NT2/D1 (cell line): ENCODE measurements at places on chromosomes 12 and 14.

- no peak for DNase-seq
Observed at GRCh38 chr12:29103539-29103974, 45.5 kb upstream of the FAR2 start.

DNA sequence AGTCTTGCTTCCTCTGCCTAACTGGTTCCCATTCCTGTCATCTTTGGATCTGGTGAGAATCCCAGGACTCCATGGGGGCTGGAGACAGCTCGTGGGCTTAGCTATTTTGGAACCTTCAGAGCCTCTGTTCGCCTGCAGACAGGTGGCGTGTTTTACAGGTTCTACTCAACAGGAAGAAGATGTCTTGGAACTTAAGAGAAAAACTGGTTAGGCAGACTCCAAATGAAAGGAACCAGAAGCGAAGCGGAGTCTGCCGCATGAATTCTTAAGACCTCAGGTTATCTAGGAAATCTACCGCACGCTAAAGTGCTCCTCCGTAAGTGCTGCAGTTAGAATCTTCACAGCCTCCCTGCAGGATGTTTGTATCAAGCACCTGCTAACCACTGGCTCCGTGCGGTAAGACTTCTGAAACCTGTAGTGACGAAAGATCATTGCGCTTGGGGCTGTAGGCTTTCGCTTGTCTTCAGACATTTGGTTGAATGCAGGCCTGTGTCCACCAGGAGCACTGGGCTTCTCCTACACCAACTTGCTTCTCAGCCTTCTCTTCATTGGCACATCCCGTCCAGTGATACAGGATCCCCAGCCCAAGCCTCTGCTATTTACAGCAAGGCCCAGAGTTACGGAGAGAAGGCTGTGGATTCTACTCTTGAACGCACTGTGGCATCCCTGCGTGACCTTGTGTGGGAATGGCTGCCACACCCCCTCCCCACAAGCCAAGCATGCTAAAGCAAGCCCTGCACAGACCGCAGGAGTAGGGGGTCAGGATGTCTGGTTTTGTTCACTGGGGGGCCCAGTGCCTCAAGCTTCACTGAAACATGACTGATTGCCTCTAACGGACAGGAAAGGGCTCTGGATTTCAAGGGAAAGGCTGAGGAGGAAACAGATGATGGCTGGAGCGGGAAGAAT is 35.0 kb downstream of the ACADS start:
- DNase-seq: no peak

DNA sequence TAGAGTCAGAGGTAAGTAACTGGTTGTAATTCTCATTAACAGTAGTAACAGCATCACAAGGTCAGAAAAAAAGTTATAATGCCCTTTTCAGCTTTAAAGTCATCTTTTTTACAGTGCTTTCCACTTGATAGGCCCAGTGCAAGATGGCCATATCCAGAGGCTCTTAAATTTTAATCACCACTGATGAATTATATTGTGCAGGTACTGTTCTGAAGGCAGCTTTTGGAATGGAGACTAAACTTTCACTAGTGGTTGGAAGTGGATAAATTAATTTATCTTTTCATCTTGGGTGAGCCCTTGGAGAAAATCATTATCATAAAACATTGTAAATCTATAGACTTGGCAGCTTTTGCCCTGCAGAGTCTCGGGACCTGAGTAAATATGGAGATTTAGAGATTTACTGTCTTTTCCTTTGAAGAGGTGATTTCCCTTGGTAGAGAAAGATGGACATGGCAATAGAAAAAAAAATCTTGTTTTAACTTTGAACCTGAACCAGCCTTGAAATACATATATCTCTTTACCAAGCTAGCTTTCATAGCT is 969.1 kb upstream of the NOVA1 start:
- no peak for DNase-seq

GRCh38 chr12:56763753-56764657 is 881 bp downstream of the HSD17B6 start:
- no peak for DNase-seq

- DNase-seq: no peak
Observed at GRCh38 chr12:49019120-49019430, 499 bp upstream of the PRKAG1 start.

- DNase-seq: no peak
Observed at GRCh38 chr12:113396828-113397496, 6.7 kb downstream of the SDS start.

GRCh38 chr14:98548071-98548686 is 723.8 kb downstream of the BCL11B start:
- no peak for DNase-seq

DNA sequence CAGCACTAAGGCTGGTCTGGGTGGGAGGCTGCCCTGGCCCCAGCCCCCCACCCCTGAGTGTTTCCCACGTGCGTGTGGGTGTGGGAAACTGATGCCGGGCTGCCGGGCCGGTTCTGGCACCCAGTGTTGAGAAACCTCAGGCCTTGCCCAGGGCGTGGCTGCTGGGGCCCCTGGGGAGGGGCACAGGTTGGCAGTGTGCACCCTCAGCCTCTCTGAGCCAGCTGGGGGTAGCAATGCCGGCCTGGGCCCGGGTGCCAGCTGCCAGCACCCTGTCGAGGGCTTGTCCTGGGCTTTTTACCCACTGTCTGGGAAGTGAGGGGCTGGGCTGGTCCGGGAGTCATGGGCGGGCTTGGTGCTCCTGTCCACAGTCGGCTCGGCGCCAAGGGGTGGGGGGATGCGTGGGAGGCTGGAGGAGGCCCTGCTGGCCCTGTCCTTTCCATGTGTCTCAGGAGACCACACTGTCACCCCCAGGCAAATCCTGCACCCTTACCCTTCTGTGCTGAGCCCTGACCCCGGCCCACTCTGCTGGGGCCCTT is 15.7 kb downstream of the ASPG start:
- no peak for DNase-seq

- peak; percentile 70 for DNase-seq
Observed at GRCh38 chr12:27083861-27084394, 1.6 kb upstream of the C12orf71 start.

DNA sequence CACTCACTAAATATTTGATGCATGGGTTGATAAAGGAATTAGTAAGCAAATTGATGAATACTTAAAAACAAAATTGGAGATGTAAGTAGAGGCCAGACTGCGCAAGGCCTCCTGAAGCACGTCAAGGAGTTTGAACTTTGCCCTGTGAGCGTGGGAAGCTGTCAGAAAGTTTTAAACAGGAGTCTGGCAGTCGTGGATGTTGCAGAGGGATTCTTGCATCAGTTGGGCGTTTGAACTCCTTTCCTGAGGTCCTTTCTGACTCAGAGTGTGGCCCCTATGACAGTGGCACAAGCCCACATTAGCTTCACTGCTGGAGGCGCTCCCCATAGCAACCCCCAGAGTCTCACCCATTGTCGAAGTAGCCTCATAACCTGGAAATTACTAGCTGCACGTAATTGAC is 17.9 kb upstream of the IL22 start:
- no peak for DNase-seq

- no peak for DNase-seq
Observed at GRCh38 chr12:108835860-108836634, 21.3 kb downstream of the SSH1 start.

DNA sequence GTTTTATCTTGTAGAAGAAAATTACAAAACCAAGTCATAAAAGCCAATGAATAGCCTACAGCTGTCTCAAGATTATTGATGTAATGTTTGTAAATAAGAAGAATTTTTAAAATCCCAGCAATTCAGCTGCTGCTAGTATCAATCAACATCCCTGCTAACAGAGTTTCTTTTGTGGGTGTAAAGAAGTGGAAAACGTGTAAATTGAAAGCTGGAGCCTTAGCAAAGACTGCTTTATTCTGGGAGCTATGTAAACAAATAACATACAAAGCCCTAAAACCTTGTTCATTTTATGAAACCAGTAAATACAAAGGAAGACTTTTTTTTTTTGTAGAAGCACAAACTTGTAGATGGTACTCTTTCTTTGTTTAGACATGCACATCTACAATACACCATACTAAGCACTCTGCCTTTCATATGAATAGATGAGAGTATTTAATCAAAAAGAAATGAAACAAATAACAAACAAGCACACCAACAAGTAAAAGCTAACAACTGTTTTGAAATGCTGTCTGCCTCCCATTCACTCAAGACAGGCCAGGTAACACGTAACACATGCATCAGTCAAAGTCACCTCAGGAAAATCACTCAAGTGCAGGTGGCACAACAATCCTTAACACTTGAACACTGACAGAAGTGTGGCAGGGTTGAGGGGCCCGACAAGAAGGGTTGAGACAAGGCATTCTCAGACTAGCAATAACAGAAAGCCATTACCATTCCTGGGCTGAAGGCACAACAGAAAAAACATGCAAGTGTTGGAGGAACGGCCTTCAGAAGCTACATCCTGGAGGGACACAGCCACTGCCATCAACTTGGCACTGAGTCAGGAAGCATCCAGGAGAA is 1364.0 kb upstream of the SEL1L start:
- DNase-seq: no peak

- DNase-seq: no peak
Observed at GRCh38 chr12:109827566-109828550, 5.3 kb downstream of the TRPV4 start.

- no peak for DNase-seq
Observed at GRCh38 chr14:53458368-53458814, 305.3 kb upstream of the DDHD1 start.

DNA sequence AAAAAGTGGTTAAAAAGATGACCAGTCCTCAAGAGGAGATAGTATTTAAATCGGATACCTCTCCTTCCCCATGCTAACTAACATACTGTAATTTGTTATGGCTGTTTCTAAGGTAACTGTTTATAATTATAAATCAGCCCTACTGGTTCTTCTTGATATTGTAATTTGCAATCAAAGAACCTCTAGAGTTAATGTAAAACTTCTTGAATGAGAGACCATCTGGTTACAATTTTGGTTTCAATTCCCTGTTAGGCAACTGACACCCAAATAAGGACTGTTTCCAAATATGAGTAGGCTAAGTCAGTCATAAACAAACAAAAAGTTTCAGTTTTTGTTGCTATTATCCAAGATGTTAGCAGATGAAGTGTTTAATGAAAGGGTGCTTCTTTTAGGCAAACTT is 120.2 kb upstream of the DNM1L start:
- DNase-seq: no peak

GRCh38 chr12:120847814-120848213 is 56.3 kb downstream of the SPPL3 start:
- DNase-seq: no peak

- DNase-seq: no peak
Observed at GRCh38 chr14:73731111-73731510, 16.9 kb upstream of the PNMA1 start.

GRCh38 chr12:44584625-44585024 is 291.5 kb downstream of the NELL2 start:
- peak; percentile 35 for DNase-seq

- no peak for DNase-seq
Observed at GRCh38 chr12:80099259-80099658, at the start of gene OTOGL. Gene OTOGL (plus strand): TSS chr12:80099537. CDS start chr12:80209432, 109,895 bp downstream.

DNA sequence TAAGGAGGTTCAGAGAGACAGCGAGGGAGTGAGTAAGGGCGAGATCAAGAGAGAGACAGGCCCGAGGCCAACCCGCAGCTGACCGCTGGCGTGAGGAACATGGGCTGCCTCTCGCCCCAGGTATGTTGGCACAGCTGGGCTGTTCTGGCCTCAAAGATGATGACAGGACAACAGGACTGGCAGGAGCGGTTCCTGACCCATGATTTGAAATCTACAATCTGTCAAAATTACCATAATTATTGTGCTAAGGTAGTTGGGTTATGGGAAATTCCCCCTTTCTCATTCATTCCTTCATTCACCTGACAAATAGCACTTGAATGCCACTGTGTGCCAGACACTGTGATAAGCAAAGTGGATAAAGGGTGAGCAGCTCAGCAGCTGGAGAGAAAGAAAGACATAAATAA is 5.1 kb upstream of the ENDOU start:
- no peak for DNase-seq

- DNase-seq: no peak
Observed at GRCh38 chr12:129848876-129849275, 54.9 kb downstream of the TMEM132D start.

GRCh38 chr14:99672506-99673304 is 11.4 kb upstream of the CYP46A1 start:
- DNase-seq: no peak

GRCh38 chr14:65043893-65044595 is 57.3 kb downstream of the FNTB start:
- no peak for DNase-seq

- DNase-seq: no peak
Observed at GRCh38 chr12:20350026-20350425, 18.3 kb upstream of the PDE3A start.

GRCh38 chr12:25155022-25155576 is 39.9 kb downstream of the DNAI7 start:
- peak; percentile 54 for DNase-seq

DNA sequence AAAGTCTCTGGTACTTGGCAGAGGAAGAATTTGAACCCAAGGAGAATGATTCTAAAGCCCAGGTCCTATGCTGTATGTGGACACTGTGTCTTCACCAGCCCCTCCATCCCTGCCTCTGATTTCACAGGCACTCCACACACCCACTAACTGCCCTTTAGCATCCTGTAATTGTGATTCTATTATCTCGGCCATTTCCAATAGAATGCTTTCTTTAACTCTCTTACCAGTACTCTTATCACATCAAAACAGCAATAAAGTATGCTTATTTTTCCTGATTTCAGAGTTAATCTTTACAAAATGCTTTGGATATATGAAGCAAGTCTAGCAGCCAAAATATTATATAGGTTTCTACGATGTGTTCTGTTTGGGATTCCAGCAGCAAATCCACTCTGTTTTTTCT is 37.9 kb upstream of the BTG1 start:
- no peak for DNase-seq

DNA sequence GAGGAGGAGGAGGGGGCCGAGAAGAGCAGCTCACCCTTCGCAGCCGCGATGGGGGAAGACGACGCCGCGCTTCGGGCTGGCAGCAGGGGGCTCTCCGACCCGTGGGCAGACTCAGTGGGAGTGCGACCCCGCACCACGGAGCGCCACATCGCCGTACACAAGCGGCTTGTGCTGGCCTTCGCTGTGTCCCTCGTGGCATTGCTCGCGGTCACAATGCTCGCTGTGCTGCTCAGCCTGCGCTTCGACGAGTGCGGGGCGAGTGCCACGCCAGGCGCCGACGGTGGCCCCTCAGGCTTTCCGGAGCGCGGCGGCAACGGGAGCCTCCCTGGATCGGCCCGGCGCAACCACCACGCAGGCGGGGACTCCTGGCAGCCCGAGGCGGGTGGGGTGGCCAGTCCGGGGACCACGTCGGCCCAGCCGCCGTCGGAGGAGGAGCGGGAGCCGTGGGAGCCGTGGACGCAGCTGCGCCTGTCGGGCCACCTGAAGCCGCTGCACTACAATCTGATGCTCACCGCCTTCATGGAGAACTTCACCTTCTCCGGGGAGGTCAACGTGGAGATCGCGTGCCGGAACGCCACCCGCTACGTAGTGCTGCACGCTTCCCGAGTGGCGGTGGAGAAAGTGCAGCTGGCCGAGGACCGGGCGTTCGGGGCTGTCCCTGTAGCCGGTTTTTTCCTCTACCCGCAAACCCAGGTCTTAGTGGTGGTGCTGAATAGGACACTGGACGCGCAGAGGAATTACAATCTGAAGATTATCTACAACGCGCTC is 745 bp downstream of the TRHDE start:
- DNase-seq: no peak
